ENCODE measurements at places on chromosomes 2 and 18. TPM values are rescaled to one million over a fixed set of nuclear protein-coding genes. Genes with fewer than 3 reads are reported as not detected.

DNA sequence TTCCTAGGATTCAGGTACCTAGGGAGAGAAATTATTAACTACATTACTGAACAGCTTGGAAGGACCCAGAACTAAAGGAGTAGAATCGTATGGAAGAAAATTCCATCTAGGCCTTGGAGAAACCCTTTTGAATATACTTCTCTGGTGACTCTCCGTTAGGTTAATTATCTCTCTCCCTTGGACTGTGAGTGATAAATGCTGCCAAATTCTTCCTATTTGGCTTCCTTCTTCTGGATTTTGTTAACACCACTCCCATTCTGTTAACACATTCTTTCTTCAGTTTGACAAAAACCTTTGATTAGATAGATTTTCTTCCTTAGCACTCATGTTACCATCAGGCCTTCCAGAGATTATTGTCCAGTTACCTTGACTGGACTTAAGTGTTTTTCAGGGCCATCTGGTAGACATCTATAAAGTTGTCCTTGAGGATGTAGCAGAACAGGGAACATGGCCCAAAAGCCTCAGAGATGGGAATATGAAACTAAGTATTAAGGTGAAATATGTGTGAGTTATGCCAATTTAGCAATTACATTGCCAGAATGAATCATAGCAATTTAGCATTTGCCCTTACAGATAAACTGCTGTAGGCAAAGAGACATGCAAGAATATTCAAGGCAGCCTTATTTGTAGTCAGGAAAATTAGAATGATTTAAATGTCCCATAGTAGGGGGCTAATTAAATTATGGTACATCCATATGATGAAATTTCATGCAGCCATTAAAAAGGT, 6.7 kb downstream of the CYP27A1 start:
- no peak for DNase-seq

DNA sequence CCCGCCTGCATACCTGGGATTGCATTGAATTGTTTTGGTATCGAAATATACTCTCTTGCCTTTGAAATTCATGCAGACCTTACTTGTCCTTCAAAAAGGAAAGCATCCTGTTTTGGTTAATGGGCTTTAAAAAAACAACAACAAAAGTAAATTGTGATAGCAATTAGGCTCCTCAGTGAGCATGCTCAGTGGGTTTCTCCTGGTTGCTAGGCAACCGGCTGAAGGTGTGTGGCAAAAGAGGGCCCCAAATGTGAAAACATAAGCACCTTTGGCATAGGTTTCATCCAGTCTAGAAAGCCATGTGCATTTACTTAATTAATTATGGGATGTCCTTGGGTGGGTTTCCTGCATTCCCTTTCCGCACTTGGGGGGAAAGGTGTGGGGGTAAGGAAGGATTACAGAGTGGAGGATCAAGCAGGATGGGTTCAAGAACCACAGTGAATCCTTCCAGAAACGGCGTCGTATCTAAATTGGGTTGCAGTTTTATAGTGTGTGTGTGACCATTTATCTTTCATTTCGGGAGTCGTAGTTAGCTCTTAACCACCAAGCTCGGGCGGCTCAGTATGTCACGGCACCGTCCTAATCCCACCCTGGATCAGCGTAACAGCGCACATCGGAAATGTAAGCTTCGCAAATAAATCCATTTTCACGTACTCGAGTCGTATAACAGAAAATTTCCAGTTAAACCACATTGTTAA, 274.9 kb upstream of the TCF4 start:
- no peaks in the 10 kb centered on the region for H3K36me3 ChIP-seq
- H3K4me3 ChIP-seq, result no peak overlapping the region
- no peak overlapping the region for H3K27ac ChIP-seq
- H3K27me3 ChIP-seq, result no peaks in the 10 kb centered on the region
- no peak for DNase-seq

- H3K27ac ChIP-seq, result no peak overlapping the region
- H3K4me3 ChIP-seq, result no peak overlapping the region
Observed at GRCh38 chr2:172052000-172052983, 33.0 kb upstream of the DLX1 start.

Gene SULT1C2
- total RNA-seq, result 2.1 TPM

Gene UGT1A8
- 0.17 TPM for total RNA-seq

GRCh38 chr2:8433390-8433789, 248.5 kb upstream of the ID2 start:
- no peaks in the 10 kb centered on the region for H3K36me3 ChIP-seq
- no peaks in the 10 kb centered on the region for H3K4me1 ChIP-seq
- H3K27ac ChIP-seq, result no peak overlapping the region
- H3K4me3 ChIP-seq, result no peak overlapping the region

GRCh38 chr2:228782281-228782680, 488.8 kb downstream of the PID1 start:
- DNase-seq, result no peak
- no peak overlapping the region for H3K27ac ChIP-seq
- no peaks in the 10 kb centered on the region for H3K27me3 ChIP-seq
- no peaks in the 10 kb centered on the region for H3K36me3 ChIP-seq
- no peaks in the 10 kb centered on the region for H3K4me1 ChIP-seq
